ENCODE measurements at places on chromosomes 6 and 20. TPM values are rescaled to one million over a fixed set of nuclear protein-coding genes. Genes with fewer than 3 reads are reported as not detected.

DNA sequence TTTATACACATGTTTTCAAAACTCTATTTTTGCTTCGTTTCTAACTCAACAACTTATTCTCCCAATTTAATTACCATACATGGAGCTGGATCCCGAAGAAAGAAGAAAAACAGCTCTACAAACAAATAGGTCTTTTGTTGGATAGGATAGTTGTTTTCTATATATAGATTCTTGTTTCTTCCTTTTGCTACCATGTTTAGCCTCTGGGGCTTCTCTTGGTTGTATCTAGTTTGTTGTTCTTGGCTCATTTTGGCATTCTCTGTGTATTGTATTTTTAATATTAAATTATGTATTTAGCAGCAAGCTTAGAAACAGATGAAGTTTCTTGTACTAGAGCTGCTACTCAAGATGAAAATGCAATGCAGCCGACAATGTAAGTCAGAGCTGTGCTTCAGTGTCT lies 60.9 kb downstream of the PLCB4 start:
- DNase-seq: no peak

GRCh38 chr20:58237318-58238132 lies 9.1 kb upstream of the ANKRD60 start:
- no peak for DNase-seq

Gene ELOVL4
- 0.38 TPM for total RNA-seq

DNA sequence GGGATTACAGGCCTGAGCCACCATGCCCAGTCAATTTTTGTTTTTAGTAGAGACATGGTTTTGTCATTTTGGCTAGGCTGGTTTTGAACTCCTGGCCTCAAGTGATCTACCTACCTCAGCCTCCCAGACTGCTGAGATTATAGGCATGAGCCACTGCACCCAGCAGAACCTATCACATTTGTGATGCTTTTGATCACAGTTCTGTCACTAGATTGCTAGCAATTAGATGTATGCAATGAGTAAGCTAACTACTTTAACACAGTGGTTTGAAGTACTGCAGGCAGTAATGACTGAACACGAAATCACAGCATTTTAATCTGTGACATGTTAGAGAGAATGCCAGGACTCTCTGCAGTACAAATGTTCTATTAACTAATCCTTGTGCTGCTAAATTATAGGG lies 19.6 kb upstream of the SAMHD1 start:
- no peak for DNase-seq

DNA sequence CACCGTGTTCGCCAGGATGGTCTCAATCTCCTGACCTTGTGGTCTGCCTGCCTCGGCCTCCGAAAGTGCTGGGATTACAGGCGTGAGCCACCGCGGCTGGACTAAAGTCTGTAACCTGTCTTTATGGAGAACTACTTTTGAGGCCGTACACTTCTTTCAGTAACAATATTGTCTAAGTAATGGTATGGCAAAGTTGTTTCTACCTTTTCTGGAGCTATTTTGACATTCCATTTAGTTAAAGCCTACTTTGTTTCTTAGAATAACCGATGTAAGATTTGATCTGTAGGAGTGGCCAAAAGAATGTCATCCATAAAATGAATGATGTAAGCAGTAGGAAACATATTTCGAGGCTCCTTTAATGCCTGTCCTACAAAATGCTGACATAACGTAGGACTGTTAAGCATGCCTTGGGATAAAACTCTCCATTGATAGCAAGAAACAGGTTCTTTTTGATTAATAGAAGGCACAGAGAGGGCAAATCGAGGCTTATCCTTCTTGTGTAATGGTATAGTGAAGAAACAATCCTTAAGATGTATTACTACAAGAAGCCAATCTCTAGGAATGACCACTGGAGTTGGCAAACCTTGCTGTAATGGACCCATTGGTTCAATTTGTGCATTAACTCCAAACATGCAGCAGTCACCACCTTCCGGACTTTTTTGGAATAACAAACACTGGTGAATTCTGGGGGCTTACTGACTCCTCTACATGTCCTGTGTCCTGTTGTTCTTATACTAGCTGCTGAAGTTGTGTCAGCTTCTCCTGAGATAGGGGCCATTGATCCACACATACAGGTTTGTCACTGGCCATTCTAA lies 35.9 kb downstream of the HLA-DRA start:
- DNase-seq: no peak

GRCh38 chr6:158353883-158354877 lies 41.9 kb downstream of the TULP4 start:
- DNase-seq: no peak

DNA sequence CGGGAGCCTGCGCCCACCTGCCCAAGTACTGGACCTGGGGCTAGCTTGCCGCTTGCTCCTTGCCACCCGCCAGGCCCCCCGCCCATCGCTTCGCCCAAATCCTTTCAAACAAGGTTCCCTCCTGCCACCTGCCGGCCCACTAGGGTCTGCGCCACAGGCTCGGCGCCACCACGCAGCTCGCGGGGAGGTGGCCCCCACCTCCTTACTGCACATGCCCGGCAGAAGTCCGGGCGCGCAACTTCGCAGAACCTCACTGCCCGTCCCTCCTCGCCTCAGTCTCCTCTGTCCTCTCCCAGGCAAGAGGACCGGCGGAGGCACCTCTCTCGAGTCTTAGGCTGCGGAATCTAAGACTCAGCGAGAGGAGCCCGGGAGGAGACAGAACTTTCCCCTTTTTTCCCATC lies 11.2 kb downstream of the GNAS-AS1 start:
- peak; percentile 80 for DNase-seq

GRCh38 chr6:136069119-136069518 lies 181.0 kb downstream of the MTFR2 start:
- no peak for DNase-seq

DNA sequence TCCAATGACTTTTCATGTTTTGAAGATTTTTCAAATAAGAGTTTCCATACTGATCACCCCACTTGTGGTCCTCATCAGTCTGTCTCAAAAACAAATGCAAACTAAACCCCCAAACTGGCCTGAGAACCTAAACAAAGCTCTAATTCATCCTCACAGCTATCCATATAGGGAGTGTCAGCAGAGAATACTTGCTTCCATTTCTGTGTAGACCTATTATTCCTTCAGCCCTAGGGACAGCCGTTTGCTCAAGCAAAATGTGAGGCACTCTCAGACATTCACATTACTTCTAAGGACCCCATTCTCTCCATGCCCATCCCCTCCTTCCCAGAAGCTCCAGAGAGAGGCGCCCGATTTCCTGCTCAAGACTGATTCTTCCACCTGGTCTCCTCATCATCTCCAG lies 24.6 kb downstream of the DNAAF9 start:
- no peak for DNase-seq

Gene PACRG
- 7.4 TPM for total RNA-seq

DNA sequence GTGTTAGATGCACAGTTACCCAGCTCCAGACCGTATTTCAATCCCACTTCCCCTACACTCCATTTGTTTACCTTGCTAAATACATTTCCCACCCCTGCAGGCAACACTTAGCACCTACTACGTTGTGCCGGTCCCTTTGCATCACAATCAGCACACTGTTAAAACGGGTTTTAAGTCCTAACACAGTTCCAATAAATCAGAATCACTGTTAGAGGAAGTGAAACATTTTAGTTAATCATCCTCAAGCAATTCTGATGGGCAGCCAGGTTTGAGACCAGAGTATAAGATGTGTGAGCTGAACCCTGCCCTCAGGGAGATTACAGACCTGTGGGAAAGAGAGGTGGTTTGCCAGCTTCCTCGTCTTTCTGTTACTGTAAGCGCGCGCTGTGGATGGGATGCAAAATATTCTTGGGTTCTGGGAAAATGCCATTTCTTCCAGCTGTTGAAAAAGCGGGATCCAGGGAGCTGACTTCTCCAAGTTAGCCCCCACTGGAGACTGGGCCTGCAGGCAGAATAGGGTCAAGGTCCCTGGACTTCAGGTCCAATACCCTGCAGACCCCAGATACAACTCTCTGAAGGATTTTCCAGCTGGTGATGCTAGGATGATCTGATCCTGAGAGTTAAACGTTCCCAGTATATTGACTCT lies 3.1 kb downstream of the ZCCHC3 start:
- no peak for DNase-seq

DNA sequence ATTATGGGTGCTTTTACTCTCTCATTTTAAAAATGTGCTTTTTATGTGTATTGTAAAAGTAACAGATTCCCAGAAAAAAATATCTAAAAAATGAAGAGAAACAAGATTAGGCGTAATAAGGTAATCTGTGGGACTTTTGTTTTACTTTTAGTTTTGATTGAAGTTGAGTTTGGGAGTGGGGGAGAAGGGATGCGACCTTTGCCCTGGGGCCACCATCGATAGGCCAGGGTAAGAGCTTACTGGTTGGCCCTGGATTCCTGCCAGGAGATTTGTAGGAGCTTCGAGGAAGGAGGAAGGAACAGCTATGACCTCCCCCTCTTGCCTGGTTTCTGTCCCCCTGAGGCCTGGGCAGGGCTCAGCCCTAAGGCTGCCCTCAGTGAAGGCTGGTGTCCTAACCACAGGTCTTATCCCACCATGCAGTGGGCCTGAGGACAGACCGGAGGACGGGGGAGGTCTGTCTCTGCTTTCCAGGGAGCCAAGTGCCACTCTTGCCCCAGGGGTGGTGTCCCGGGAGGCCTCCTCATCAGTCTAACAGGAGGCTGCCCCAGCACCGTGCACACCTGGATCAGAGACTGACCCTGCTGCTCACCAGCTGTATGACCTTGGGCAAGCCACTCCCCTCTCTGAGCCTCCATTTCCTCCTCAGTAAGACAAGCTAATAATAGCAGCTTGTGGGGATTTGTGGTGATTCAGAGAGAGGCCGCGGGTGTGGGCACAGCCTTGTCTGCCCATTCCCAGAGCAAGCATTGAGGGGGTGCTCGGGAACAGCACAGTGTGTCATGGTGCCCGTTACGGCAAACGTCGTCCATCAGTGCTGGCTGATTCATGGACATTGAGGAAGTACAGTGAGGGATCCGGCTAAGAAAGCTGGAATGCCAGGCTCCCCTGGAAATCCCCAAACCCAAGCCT lies 21.2 kb downstream of the TGM2 start:
- DNase-seq: no peak

DNA sequence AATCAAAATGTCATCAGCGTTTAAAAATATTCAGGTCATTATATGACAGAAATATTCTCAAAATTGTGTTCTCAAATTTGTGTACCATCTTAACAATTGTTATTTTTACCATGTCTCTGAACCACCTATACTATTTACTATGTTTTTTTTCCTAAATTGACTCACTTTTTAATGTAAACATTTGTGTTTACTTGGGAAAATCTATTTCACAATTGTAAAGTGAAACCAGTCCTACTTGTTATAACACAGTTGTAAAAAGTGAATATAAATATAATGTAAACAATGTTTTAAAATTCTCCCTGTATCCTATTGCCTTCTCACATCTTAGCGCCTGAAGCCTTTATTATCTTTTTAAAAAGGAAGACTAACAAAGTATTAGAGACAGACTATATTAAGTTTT lies 83.5 kb downstream of the ADGRG6 start:
- DNase-seq: no peak

Gene LCA5
- total RNA-seq: 4.8 TPM

Gene PRND
- not detected for total RNA-seq

DNA sequence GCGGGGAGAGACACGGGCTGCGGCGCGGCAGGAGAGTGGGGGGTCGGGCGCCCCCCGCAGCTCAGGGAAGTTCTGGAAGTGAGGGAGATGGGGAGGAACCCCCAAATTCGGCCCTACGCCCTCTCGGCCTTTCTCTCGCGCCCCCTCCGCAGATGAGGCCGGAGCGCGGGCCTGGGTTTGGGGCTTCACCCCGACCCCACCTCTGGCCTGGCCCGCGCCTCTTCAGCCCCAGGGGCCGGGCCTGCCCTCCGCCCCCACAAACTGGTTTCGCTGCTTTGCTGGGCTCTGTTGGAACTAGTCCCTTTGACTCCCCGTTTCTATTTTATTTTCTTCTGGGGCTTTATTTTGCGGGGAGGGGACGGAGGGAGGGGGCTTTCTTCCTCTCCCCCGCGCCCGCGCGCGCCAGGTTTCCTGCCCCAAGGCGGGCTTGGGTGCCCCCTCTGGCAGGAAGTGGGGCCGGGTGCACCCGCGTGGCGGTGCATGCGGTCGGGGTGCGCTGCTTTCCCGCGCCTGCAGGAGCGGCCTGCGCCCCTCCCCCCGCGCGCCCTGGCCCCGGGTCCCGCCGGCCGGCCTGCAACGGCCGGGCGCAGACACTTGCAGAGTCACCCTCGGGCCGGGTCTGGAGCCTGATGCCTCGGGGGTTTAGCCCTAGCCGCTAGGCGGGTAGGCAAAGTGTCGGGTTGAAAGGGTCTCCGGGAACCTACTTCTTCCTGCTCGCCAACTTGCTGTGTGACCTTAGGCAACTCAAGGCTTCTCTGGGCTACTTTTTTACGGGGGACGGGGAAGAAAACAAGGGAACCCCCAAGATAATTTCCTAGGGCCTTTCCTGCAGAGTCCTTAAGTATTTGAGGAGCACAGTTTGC lies 1.3 kb downstream of the HMGA1 start:
- DNase-seq: peak; percentile 69

Gene MYBL2
- total RNA-seq: 1.3 TPM

- peak; percentile 18 for DNase-seq
Observed at GRCh38 chr20:55166063-55166462, 690.7 kb downstream of the DOK5 start.

DNA sequence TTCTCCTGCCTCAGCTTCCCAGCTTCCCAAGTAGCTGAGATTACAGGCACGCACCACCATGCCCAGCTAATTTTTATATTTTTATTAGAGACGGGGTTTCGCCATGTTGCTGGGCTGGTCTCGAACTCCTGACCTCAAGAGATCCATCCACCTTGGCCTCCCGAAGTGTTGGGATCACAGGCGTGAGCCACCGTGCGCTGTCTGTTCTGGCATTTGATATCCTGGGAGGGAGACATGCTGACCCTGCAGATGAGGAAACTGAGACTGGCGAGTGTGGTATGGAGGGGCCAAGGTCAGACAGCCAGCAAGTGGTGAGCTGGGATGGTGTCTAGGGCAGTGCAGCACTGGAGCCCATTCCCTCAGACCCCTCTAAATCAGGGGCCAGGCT lies 44.6 kb downstream of the SRC start:
- no peak for DNase-seq

GRCh38 chr6:29558439-29559079 lies 973 bp downstream of the UBD start:
- no peak for DNase-seq

DNA sequence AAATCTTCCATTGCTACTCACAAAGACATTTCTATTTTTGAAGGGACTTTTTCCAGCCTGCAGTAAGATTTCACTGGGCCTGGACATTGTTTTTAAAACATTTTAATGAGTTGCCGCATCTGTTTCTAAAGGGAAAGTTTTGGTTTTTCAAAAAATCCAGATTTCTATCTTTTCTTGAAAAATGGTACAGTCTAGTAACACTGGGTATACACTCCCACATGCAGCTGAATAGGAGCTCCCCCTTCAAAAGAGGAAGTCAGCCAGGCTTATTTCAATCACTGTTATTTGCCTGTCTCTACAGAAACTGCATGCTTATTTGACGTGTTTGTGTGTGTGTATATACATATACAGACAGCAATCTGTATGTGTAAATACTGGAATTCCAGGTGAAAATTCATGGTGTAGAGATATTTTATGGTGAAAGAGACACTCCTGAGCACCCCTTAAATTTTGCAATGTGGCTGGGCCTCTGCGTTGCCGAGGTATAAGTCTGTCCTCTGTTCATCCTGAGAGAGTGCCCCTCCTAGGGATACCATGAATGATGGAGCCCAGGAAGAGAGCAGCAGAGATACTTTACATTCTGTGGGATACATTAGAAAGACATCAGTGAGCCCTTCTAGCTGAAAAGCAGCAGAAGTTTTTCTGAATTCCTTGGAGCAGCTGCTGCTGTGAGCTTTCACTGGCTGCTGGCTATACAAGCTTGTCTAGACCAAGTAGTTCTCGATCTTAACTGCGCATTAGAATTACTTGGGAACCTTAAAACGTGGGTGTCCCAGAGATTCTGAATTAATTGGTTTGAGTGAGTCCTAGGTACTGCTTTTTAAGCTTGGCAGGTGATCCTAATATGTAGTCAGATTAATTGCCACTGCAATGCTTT lies 12.0 kb upstream of the ABRACL start:
- peak; percentile 51 for DNase-seq
